ENCODE measurements at places on chromosomes 16 and 17. TPM values are rescaled to one million over a fixed set of nuclear protein-coding genes. Genes with fewer than 3 reads are reported as not detected.
A peak's percentile ranks its signal among the peaks of the same experiment; 100 is the strongest.

DNA sequence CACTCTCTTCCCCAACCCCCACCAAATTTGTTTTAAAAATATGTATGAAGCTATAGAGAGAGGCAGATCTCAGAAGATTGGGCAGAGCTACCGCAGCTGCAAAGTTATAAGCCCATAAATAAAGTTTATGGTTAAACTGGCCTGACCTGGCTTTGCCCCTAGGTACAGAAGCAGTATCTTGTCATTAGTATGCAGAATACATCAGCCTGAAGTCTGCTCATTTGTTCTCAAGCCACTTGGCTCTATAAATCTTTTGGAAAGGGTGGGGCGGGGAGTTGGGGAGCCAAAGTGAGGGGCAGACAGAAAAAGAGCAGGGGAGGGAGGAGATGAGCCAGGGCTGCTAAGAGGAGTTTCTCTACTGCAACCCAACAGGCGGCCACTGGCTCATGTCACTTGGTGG is 113.2 kb downstream of the SOX9 start:
- DNase-seq, result no peak

DNA sequence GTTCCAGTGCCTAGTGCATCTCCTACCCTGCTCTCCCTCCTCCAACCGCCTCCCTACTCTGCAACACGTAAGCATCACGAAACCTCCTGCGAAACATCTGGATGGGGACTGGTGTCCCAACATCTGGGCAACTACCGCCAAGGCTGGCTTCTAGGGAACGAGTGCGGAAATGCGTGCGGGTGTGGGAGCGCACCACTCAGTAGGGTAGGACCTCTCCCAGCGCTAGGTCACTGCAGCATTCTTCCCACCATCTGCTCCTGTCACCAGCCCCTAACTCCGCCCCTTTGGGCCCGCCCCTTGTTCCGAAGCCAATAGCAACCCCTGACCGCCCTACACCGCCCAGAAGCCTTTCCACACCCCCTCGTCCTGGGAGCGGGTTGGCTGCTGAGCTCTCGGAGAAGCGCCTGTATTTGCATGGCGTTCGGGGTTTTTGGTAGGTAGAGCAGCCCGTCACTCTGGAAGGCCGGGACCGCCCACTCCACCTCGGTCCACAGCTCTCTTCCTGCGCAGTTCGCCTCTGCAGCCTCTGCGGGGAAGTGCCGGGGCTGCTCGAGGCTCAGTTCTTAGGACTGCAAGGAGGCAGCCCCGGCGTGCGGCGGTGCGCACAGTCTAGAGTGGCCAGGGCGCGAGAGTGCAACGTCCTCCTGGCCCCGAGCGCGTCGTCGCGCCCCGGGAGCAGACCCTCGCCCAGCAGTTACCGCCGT is at the start of gene HS3ST3B1:
TSS of gene HS3ST3B1 (plus strand) at position 507 of the 704 bp plus-strand sequence. CDS start 438 bp downstream, outside the sequence.
- DNase-seq, result peak; percentile 97

- no peak for DNase-seq
Measured at GRCh38 chr17:44113382-44113781, 10.1 kb downstream of the HDAC5 start.

GRCh38 chr16:62100651-62101050 is 64.4 kb upstream of the CDH8 start:
- no peak for DNase-seq

DNA sequence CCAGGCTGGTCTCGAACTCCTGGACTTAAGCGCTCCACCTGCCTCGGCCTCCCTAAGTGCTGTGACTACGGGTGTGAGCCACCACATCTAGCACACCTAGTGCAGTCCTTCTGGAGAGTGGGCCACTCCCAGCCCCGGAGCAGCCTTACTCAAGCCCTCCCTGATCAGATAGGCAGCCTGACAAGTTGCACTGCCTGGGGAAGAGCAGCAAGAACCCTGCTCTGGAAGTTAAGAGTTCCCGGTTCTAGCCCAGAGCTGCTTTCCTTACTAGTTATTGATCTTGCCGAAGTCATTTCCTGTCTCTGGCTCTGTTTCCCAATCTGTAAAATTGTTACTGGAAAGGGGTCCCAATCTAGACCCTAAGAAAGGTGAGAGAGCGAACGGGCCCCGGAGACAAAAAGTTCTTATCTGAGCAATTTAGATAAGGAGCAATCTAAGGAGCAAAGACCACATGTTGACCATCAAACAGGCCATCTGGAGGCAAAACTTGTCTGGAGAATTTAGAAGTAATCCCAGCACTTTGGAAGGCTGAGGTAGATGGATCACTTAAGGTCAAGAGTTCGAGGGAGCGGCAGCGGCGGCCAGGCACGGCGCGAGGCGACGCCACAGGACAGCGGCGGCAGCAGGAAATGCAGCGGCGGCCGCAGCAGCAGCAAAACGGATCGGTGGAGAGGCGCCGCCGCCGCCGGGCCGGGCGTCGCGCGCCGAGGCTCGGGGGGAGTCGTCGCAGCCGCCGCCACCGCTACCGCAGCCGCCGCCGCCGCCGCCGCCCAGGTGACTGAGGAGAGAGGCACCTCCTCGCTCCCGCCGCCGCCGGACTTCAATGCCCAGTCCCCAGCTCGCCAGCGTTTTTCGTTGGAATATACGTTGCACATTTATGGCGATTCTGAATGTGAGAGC is 4.3 kb upstream of the NAGLU start:
- peak; percentile 83 for DNase-seq

DNA sequence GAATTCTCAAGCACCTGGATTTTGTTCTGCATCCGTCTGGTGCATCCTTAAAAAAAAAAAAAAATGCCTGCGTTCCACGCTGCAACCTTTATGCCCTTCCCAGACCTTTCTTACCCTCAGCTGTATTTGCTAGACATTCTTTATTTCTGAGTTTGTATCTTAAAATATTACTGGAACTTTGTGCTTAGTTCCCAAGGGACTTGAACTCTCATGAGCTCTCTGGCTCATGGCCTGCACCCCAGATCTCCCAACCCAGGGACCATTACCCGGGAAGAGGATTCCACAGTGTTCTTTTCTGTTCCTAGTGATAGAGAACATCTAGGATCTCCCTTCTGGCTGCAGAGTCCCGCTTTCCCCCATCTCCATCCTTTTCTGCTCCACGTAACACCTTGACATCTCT is 28.9 kb upstream of the CLEC18A start:
- no peak for DNase-seq

DNA sequence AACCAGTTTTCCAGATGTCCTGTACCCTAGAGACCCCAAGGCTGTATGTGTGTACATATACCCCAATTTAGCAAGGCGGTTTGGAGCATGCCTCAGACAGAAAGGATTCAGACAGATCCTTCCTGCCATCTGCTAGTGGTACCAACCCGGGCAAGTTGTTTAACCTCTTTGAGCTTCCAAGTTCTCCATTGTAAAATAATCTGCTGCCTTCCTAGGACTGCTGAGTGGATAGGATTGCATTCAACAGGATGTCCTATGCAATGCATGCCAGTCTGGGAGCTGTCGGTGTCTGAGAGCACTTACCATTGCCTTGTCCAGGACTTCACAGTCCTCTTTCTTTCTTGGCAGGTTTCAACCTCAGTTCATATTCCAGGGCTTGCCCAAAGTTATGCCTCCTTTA is 1.9 kb downstream of the CDH13 start:
- DNase-seq, result peak; percentile 11

GRCh38 chr16:89712274-89712781 is 8.4 kb downstream of the VPS9D1 start:
- no peak for DNase-seq

GRCh38 chr17:37050920-37051319 is 102.2 kb downstream of the AATF start:
- no peak for DNase-seq

DNA sequence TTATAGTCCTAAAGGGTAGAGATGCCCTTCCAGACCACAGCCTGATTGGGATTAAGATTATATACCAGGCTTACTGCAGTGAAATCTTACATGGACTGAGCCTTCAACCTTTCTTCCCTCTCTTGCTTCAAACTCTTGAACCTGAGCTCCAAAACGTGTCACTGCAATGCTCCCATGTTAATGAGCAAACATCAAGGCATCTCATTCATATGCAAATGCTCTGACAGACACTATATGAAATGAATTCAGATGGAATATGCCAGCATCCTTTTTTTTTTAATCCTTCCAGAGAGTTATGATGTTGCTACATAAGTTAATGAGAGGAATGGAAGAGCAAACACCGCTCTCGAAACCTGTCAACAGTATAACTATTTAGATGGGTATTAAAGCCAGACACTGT is 611.9 kb upstream of the CDH11 start:
- no peak for DNase-seq

GRCh38 chr17:8673612-8674011 is 43.1 kb upstream of the MYH10 start:
- no peak for DNase-seq

DNA sequence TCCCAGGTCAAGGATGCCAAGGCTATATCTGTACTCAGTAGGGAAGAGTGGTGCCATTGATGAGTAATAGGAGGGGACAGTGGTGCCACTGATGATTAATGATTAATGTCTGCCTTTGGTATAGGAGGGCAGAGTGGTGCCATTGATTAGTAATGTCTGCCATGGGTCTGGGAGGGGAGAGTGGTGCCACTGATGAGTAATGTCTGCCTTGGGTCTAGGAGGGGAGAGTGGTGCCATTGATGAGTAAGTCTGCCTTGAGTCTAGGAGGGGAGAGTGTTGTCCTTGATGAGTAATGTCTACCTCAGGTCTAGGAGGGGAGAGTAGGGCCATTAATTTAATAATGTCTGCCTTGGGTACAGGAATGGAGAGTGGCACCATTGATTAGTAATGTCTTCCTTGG is 507.8 kb upstream of the EEF2KMT start:
- DNase-seq, result no peak

DNA sequence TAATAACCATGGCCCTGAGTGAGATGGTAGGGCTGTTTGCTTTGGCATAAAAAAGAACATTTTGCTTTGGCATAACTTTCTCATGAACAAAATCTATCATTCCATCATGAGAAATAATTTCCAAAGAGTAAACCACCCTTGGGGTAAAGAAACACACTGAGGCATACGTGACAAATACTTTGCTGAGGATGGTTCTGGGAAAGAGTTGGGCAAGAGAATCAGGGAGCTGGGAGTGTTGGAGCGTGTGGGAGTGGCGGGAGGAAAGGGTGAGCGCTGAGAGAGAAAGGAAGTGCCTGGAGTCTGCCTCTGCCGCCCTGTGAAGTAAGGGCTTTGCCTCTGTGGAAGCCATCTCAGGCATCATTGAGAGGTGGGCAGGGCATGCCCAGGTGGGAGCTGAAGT is 60.2 kb upstream of the ARHGAP44 start:
- DNase-seq, result no peak

DNA sequence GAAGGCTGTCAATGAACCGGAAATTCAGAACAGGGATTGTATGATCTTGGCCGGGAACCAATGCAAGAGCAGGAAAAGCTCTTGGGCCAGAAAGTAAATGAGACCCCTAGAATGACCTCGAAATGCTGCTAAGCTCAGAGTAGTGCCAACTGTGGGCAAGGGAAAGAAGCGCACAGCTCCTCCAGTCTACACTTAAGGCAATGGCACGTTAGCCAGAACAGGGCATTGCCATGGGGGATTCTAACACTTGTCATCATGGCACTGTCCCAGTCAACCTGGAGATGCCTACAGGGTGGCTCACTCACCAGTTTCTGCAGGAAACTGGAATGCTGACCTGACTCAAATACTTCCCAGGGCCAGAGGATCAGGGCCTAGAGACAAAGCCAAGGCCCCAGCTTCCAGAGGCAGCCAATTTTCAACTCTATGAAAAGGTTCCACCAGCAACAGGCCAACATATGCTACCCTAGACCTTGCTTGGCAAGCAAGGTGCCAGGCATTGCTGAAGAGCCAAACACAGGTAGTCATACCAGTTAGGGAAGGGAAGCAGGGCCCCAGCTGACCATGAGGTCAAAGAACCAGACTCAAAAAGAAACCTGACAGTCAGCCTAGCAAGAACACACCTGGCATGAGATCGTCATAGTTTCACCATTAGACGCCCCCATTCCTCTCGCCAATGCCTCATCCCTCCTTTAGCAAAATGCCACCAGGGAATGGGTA is 34.9 kb downstream of the ARHGAP17 start:
- DNase-seq, result no peak

DNA sequence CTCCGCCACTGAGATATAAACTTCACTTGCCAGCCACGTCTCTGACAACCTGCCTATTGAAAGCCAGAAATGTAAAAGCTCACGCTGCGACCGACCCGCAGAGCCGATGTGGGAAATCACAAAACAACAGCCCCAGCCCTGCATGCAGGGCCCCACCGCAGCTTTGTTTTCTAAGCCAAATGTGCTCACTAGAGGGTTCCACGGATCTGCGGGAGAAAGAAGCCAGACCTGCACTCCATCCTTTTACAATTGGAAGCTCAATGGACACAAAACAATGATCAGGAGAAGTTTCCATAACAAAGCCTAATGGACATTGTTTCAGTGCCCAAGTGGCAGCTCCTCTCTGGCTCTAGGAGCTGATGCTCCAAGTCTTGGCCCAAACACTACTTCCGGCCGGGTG is 33.1 kb downstream of the WIPI1 start:
- DNase-seq, result no peak

GRCh38 chr17:17666111-17666714 is 15.0 kb upstream of the RAI1 start:
- DNase-seq, result no peak

- DNase-seq, result peak; percentile 64
Measured at GRCh38 chr16:22813948-22814710, at the start of gene HS3ST2. Gene HS3ST2 (plus strand): TSS chr16:22814162. CDS start chr16:22814611, 449 bp downstream.

- no peak for DNase-seq
Measured at GRCh38 chr17:61289408-61290385, 109.9 kb upstream of the TBX2 start.

- peak; percentile 81 for DNase-seq
Measured at GRCh38 chr17:12665263-12666210, at the start of gene MYOCD. Gene MYOCD (plus strand): TSS chr17:12665890. CDS start chr17:12666189, 299 bp downstream.

DNA sequence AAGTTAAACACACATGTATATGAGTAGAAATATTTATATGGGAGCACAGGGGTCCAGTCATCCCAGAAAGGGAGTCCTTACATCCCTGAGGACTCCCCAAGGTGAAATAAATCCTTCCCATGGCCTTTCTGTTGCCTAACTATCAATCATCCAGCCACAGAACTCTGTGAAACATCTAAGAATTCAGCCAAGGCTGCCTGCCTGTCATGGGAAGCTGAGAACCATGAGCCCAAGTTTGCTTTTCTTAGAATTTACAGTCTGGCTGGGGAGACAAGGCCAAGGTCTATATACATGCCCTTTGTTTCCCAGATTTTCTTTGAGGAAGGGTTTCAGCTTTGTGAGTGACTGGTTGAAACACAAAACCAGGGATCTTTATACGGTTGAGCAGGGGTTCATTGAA is 15.8 kb downstream of the MYL4 start:
- DNase-seq, result no peak

DNA sequence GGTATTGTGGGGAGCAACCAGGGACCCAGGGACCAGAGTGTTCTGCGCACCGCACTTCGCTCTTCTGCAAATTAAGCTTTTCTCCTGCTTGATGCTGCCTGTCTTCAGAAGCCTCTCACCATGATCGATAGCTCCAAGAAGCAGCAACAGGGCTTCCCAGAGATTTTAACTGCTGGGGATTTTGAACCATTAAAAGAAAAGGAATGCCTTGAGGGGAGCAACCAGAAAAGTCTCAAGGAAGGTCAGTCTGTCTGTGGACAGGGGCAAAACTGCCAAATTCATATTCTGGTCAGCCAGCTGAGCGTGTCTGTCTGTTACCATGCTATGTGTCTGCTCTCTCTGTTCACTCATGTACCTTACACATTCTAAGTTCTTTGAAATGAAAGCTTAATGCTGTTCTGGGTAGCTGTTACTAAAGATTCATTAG is 115.7 kb downstream of the MRTFB start:
- DNase-seq, result no peak

- DNase-seq, result peak; percentile 39
Measured at GRCh38 chr17:80847496-80848230, 144.0 kb upstream of the CHMP6 start.

CETP gene
- total RNA-seq, result 0.55 TPM

SLC35B1 gene
- 21.8 TPM for total RNA-seq

GLOD4 gene
- 42.7 TPM for total RNA-seq

EFCAB3 gene
- not detected for total RNA-seq

OR3A2 gene
- total RNA-seq, result 0.27 TPM

EFCAB5 gene
- total RNA-seq, result 0.14 TPM

KRT9 gene
- total RNA-seq, result not detected
